ENCODE measurements at places on chromosomes 1 and 21.

GRCh38 chr1:212496682-212497081 lies 64.0 kb downstream of the NENF start:
- no peak for DNase-seq

DNA sequence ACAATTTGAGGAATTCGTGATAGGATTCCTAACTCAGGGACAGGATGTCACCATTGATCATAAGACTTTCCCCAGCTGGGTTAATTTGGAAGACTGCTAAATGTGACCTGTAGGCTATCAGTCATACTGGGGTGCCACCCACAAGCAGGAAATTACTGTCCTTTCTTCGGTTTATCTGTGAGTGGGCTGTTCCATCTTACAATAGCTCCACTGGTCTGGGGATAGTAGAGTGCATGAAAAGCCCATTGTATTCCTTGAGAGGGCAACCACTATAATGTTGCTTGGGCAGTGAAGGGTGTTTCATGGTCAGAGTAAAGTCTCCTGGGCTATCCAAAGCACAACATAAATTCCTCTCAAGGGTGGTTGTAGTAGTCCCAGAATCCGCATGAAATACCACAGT lies 1523.0 kb upstream of the B3GALT2 start:
- no peak for DNase-seq

DNA sequence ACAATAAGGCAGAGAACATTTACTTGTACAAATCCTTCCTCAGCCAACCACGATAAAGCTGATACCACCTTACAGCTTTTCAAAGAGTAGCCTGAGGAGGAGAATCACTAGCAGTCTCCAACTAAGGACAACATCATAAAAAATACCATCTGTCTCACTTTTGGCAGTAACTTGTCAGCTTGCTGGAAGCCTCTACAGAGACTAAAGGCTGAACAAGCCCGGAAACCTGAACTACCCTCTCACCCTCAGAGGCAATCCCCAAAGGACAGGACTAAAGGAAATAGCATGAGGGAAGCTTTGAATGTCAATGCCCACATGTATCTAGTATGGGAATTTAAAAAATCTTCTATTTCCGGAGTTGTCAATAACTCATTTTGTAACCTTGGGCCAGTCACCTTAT lies 10.6 kb downstream of the SRSF4 start:
- no peak for DNase-seq

DNA sequence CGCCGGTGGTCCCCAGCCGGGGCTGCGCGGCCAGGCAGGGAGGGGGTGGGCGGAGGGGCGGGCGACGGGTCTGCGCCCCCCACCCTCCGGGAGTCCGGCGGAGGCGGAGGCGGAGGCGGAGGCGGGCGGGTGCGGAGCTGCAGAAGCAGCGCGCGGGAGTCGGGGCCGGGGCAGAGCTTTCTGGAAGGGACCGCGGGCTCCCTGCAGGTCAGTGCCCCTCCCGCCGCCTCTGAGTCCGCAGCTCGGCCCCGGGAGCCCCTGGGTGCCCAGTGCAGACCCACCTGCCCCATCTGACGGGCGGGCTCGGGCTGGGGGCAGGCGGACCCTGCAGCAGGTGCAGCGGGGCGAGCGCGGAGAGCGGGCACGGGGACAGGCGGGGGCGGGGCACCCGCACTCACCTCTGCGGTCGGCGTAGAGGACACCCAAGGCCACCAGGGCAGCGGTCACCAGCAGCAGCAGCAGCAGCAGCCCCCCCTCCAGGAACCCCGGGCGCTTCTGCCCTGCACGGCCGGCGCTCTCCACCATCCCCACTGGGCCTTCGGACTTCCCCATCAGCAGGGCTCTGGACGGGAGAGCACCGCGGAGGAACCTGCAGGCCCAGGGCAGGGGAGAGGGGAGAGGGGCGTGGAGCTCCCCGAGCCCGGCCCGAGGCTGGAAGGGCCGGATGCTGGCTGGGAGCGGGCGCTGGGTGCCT lies 3.7 kb downstream of the MMEL1 start:
- no peak for DNase-seq

GRCh38 chr1:64765826-64766225 lies 21.0 kb downstream of the RAVER2 start:
- DNase-seq, result no peak

DNA sequence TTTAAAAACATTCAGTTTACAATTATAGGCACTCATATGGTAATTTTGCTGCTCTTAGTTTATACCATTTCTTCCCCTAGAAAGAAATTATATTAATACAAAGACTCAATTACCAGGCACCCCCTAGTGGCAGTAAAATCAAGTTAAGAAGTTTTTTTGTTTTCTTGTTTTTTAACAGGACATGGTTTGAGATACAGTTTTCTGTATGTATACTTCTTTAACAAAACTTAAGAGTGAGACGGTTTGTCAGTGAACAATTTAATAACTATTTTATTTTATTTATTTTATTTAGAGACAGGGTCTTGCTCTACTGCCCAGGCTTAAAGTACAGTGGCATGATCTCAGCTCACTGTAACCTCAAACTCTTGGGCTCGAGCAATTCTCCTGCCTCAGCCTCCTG lies 224.6 kb downstream of the FAF1 start:
- DNase-seq, result no peak

DNA sequence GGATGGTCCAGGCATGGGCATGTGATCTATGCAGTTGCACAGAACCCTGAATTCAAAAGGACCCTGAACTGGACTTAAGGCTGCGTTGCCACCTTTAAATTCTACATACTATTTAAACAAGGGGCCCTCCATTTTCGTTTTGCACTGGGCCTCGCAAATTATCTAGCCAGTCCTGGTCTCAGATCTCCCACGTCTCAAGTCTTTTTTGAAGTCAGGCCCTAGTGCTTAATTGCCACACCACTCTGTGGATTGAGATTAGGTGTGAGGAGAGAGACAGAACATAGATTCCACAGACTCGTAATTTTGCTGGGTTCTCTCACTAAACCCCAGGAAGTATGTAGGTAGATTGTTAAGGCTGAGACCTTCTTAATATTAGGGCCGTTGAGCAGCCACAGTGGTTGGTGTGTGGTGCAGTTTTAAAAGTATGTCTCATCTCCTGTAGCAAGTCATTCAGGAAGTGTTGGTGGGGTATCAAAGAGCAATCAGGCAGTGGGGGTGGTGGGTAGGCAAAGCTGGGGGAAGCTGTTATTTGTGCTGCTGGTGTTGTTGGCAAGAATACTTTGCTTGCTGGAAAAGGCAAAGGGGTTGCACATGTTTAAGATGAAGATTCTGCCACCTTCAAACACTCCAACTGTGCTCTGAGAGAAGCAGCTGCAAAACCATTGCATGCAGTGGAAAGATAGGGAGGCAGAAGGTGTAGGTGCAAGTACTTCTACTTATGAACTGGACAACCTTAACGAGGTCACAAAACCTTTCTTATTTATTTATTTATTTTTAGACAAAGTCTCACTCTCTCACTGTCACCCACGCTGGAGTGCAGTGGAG lies 11.2 kb downstream of the CD84 start:
- DNase-seq, result no peak

DNA sequence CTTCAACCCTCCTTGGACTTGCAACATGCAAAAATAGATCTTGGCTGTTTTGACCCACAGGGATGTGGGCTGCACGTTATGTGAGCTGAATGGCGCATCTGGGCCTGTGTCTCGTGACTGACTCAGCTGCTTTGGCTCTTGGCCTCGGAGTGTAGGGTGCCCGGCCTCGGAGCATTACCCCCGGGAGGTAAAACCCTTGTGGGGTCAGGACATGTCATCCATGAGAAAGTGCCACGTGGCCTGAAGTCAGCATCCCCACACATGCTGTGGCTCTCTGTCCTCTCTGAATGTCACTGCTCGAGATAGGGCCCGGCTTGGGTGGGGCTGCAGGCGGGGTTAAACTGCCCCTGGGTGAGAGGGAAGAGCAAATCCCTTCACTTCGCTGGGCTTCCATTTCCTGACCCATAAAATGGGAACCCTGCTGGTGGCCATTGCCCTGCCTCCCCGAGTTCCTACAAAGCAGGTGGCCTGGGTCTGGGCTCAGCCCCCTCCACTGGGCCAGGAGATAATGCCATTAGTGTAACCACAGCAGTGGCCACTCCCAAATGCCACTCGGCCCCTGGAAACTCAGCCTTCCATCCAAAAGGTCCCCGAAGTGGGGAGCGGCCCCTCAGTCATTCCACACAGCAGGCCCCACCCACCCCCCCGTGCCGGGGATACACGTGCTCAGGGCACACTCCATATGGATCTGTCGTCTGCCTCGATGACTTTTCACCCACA lies 22.8 kb upstream of the TSPEAR start:
- DNase-seq, result no peak

DNA sequence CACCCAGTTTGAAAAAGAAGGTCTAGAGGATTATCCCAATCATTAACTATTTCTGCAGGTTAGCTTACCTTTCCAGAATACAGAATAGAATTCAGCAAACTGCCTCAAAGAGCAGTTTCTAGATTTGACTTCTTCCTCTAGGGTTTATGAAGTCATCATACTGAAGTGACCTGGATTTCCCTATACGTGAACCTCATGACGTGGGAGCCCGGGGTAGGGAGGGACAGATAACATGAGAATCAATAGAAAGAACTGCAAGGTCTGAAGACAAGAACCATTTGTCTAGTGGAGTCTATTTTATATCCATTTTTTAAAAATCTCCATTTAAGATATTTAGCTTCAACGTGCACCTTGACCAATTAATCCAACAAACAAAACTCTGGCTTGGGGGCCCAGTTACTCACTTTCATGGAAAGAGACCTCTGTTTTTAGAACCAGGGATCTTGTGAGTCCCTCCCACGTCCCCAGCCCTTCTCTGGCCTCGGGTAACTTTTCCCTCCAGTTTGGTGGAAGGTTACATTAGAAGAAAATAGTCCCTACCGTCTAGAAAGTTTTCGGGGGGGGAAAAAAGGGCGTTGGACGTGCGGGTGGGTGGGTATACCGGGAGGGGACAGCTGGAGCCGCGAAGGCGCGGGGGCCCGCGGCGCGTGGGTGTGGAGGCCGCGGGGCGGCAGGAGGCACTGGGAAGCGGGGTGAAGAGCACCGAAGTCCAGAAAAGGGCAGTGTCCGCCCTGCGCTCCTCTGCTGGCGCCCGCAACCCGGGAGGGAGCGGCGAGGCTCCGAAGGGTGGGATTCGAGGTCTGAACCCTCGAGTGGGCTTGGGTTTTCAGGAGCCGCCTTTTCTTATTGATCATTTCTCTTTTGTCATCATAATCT lies 13.8 kb upstream of the POGZ start:
- peak; percentile 41 for DNase-seq

- DNase-seq, result no peak
Measured at GRCh38 chr1:226687426-226687825, 51.7 kb downstream of the ITPKB start.

- no peak for DNase-seq
Measured at GRCh38 chr1:19044471-19044870, 88.0 kb upstream of the IFFO2 start.

- DNase-seq, result no peak
Measured at GRCh38 chr1:110208916-110209645, 1.0 kb upstream of the KCNC4 start.

- DNase-seq, result no peak
Measured at GRCh38 chr1:189305279-189305678, 1172.4 kb downstream of the BRINP3 start.

All from left ventricle myocardium inferior (tissue), 1 donor.